ENCODE measurements at places on chromosomes 5 and 9. TPM values are rescaled to one million over a fixed set of nuclear protein-coding genes. Genes with fewer than 3 reads are reported as not detected.

FAM81B gene
- total RNA-seq, result 6.2 TPM

ZNF300 gene
- 1.1 TPM for total RNA-seq

ERCC6L2 gene
- 21.7 TPM for total RNA-seq

DNA sequence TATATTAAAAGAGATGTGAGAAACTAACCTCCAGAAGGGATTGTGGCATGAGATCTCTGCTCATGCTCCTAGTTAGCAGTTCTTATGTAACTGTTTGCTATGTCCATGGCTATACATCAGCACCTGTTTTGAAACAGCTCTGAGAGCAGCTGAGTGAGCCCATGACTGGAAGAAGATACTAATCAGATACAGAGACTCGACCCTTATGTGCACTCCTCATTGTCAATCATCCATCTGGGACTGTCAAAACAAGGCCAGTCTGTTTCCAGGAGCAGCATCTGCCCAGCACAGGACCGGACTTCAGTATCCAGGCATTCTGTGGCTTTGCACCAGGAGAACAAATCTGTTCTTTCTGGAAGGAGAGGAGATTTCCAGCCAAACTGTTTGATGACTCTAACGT lies 77.7 kb downstream of the EFNA5 start:
- no peak overlapping the region for H3K4me3 ChIP-seq
- peaks cover 29% of the 10 kb centered on the region for H3K4me1 ChIP-seq
- DNase-seq, result no peak
- H3K36me3 ChIP-seq, result no peaks in the 10 kb centered on the region

DNA sequence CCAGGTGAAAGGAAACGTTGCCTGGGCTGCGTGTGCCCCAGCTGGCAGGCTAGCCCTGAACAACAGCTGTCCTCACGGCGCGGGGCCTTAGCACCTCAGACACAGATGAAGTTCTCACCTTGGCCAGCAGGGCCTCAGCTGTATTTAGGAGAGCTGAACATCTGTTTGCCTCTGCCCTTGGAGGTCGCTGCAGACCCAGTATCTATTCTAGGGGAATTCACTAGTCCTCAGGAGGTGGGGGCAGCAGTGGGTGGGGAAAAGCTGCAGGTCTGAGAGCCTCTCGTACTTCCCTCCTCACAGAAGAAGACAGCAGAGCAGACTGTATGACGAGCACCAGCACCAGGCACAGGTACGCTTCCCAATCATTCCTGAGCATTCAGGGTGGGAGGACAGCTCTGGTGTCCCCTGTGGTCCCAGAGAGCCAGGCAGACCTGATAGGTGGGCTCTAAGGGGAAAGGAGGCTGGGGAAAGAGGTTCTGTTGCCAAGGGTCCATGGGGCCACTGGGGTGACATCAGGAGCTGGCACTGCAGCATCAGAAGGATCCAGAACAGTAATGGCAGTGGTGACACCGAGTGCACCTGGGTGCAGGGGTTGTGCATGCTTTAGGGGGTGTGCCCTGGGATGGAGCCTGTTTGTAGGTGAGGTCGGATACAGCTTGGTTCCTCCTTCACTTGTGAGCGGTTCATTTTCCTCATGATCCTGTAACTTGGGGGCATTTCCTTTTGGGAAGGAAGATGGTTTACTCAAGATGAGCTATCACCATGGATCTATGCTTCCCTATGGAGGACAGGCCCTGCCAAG lies 13.8 kb downstream of the CD74 start:
- no peaks in the 10 kb centered on the region for H3K27me3 ChIP-seq
- peaks cover 80% of the 10 kb centered on the region for H3K36me3 ChIP-seq
- H3K4me3 ChIP-seq, result no peak overlapping the region
- no peak overlapping the region for H3K27ac ChIP-seq

Measured in left ventricle myocardium inferior (tissue), 1 donor.